ENCODE measurements at places on chromosomes 12 and 14.

DNA sequence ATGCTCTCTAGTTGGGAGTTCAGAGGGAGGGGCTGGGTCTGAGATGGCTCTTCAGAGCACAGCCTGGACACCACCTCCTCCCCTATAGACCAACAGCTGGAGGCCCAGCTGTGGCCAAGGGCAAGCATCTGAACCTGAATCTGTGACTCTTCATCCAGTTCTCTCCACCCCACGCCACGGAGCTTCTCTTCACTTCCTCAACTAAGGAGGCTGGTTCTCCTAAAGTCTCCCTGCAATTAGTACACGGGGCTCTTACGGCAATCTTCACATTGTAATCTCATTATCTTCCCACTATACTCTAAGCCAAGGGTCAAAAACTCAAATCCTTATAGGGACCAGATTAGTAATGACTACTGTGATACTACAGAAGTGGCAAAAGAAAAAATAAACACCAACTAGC, 9.8 kb downstream of the NRDE2 start:
- DNase-seq = no peak

- DNase-seq = peak; percentile 37
Measured at GRCh38 chr12:76697849-76698248, 66.1 kb upstream of the ZDHHC17 start.

GRCh38 chr14:31421200-31421599, 850 bp upstream of the HEATR5A start:
- no peak for DNase-seq

DNA sequence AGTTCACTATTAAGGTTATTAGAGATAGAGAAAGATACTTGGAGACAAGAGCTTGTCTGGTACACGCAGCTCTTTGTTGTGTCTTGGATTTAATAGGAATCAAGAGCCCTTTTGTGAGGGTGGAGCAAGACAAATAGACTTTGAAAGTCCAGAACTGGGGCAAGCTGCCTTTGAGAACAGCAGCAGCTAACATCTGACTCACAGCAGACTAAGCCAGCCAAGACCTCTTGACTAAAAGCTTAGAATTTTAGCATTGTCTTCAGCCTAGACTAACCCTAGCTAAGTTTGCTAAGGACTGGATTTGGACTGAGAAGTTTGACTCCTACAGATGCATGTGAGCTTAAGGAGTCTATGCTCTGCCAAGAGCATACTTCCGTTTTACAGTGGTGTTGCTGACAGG, 201.9 kb upstream of the RBM19 start:
- no peak for DNase-seq

GRCh38 chr14:37246427-37246829, 48.7 kb downstream of the MIPOL1 start:
- DNase-seq = no peak

DNA sequence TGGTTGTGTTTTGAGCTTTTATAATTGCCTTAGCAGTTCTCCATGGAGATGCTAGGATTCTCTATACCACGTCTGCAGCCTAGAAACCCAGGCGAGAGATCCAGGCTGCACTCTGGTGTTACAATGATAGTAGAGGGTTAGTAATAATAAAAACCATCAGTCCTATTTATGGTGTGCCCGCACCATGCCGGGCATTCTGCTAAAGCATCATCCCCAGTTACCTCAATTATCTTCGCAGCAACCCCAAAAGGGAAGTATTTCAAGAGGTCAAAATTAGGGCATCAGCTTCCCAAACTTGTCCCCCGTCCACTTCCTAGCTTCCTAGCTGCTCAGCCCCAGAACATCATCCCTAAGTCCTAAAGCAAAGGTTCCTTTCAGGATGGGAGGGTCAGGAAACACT, 3.2 kb downstream of the SYNE3 start:
- DNase-seq = peak; percentile 8

- no peak for DNase-seq
Measured at GRCh38 chr14:90651271-90651804, 164.9 kb downstream of the TTC7B start.

DNA sequence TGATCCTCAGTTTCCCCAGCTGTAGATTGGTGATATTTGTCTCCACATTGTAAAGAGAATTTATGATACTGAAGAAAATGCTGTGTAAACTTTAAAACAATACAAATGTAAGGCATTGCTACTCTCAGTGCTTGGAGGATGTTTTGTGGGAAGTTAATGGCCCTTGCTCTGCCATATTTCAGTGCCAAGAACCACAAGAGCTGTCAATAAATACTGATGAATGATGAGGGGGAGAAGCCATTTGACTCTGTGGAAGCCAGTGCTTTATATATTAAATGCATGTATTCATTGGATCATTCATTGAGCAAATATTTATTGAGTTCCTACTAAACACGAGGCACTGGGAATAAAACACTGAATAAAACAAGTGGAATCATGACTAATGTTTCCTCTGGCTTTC, 30.8 kb downstream of the CACNA1C start:
- DNase-seq = no peak

- no peak for DNase-seq
Measured at GRCh38 chr14:93231129-93231979, 24.3 kb downstream of the UBR7 start.

- DNase-seq = no peak
Measured at GRCh38 chr12:123396954-123397353, 13.0 kb downstream of the KMT5A start.

DNA sequence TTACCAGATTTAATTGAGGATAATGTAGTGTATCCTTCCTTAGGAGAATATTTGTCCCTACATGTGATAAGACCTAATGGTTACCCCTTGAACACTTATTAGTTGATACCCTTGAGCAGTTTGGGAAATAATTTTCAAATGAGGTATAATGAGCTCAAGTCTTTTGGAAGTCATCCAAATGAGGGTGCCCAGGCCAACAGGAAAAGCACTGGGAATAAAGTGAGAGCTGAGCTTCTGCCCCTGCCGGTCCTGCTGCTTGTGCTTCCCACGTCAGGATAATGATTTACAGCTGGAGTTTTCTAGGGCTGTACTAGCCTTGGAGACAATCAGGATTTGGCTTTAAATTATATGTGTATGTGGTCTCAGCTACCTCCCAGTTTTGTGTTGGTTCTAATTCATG, 178.8 kb upstream of the FRMD6 start:
- DNase-seq = no peak

DNA sequence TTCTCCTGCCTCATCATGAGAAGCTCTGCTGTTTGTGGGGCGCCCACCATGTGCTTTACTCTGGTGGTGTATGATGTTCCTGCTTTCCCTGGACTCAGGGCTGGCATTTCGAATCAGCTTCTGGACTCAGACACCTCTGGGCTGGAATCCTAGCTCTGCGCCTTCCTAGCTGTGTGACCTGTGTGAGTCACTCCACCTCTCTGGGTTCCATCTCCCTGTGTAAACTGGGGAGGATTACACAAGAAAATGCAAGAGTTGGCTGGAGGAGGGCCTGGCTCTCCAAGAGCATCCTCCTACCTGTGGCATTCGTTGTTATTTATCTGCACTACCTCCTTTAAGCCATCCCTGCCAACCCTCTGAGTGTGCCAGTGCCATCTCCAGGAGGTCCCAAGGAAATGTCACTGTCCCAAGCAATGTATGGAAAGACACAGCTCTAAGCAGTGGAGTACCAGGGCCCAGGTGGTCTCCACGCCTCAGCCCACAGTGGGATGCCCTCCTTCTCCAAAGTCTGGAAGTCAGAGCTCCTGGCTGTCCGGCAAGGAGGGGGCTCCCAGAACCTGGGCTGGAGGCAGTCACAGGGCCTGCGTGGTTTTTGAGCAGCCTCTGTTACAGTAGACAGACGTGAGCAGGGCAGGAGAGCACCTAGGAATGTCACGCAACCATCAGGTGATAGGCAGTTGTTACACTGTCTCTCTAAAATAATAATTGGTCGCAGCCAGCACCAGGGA, 7.3 kb upstream of the TNFAIP2 start:
- no peak for DNase-seq

DNA sequence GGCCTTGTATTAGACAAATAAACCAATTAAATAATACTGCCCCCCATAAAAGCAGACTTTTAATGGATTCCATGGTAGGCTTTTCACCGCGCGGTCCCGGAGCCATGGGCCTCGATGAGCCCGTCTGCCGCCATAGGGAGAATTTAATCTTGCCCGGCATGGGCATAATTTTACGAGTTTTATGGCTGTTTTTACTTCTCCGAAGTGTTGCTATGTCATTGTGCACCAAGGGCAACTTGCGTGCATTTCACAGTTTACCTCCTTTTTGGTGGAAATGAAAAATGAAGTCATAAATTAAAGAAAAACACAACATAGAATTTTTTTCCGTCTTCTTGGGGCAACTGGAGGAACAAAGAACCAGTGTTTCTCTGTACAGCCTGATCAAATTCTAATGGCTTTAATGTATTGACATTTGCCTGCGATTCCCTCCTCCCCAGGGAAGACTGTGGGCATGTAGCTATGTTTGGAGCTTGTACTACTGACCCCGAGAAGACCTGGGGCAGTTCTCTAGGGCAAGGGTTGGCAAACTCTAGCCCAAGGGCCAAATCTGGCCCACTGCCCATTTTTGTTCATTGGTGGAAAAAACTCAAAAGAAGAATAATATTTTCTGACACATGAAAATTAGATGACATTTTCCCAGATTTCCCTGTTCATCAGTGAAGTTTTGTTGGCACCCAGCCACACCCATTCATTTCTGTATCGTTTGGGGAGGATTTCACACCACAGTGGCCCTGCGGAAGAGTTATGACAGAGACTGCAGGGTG, 142.7 kb downstream of the CHST11 start:
- DNase-seq = no peak

DNA sequence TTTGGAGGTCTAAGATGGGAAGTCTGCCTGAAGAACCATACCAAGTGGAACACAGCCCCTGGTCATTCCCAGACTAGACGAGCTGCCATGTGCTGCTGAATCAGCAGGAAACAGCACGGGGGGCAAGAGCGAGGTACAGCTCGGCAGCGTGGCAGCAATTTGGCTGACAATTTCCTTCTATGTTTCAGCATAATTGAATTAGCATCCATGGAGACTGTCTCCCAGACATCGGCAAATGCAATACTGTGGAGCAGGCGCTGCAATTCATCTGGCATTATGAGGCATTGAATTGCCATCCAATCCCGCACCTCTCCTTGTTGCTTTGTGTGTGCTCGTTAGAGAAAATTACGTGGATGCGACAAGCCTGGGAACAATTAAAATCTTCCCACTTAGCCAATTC, 46.0 kb upstream of the CCDC60 start:
- DNase-seq = no peak

DNA sequence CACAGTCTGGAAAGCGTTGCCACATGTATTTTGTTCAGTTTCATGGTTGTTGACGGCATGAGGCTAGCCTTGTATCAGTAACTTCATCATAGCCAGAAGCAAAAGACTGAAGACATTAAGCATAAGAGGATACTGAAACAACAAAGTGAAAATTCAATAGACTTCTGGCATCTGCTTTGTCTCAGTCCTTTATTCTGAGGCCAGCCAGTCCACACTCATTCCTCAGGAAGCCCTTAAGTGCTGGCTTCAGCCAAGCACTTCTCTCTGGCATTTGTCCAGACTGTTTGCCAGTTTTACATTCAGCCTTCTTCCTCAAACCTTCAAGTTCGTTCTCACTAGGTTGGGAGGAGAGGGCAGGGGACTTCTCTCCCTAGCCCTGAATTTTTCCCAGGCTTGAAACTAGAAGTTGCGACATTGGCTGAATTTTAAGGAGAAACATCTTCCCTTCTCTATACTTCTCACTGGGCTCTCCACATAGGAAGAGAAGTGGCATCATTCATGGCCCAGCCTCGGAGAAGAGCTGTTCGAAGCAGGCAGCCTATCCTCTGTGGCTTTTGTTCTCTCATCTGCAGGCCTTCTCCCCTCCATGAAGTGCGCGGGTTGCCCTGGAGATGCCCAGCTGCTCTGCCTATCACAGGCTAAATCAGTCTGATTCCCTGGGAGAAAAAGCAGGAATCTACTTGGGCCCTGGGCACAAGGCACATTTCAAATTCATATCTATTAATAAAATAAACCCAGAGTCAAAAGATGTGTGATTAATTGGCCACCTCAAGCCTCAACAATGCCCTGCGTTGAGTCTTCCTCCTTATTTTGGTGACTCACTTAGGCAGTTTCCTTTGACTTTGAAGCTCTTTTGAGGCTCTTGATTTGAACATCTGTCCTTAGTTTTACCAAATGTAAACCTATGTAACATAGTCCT, 130.9 kb upstream of the PLEKHA5 start:
- DNase-seq = no peak

- DNase-seq = no peak
Measured at GRCh38 chr12:120574106-120574505, 7.1 kb downstream of the POP5 start.

DNA sequence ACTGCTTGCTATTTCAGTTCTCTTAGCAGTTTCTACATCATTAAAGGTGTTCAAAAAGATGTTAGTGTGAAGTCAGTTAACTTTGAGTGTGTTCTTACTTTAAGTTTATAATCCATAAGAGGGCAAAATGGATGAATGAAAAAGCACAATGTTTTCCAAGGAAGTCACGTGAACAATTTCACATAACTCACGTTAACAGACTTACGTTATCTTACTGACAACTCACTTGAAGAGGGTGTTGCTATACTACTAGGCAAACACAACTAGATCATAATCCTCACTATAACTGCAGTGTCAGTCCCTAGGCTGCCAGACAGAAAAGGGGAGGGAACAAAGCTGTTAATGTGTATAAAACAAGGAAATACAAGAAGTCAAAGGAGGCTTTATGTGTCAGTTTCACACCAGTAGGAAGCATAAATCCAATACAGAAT, 6.4 kb downstream of the SLC2A13 start:
- DNase-seq = no peak

- no peak for DNase-seq
Measured at GRCh38 chr12:11555743-11556625, 93.5 kb upstream of the ETV6 start.

DNA sequence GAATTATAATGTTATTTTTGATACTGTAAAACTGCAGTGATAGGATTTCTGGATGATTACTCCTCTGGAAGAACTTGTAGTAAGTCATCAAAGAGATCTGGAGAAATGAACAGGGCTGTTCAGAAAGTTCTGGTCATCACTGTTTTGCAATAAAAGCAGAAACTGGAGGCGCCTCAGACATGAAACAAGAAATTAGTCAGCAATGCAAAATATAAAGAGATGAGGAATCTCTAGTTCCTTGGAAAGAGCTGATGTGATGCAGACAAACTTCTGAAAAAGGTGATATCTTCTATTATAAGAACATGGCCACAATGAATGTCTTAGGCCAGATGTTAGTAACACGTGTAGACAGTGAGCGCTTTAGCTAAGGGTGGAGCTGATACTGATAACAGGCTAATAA, 9.5 kb downstream of the ACIN1 start:
- DNase-seq = no peak

DNA sequence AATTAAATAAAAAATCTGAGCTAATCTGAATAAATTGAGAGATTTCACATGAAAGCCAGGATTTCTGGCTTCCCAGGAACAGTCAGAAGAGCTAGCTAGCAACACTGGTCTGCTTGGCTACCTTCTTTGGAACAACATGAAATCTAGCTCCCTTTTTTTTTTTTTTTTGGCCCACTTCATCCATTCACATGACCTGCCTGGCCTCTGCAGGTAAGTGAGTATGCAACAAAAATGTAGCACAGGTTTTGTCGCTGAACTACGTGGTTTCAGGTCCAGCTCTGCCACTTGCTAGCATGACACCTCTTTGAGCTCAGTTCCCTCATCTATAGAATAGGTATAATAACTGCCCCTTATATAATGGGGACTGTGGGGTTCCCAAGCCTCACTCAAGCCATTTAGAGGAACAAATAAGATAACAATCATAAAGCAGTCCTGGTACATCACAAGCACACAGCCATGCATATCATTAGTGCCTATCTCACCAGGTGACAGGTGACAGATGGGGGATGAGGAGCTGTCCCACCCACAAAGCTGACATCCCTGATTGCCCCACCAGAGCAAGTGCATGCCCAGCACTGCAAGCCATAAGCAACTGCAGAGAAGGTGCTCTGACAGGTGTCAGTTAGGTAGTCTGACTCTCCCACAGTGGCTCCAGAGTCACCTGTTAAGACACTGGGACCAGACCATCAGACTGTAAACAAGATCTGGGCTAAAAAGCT, 25.6 kb downstream of the PXN start:
- DNase-seq = no peak

Measured in right hindlimb (tissue), 1 donor.